ENCODE measurements at places on chromosomes 3 and 15.

DNA sequence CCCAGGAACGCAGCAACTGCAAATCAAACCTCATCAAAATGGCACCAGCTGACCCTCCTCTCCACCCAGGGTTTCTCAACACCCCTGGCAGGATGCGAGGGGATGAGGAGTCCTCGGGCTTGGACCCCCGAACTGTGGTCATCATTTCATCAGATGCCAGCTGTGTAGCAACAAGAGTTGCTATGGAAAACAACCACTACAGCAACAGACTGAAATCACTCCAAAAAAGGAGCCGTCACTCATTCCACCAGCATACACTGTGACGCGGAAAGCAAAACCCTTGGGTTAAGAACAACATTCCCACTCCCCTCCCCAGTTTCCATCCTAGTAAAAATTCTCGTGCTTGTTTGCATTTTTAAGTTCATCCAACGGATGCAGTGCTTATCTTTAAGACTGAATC lies 40.1 kb downstream of the VGLL4 start:
- no peak for DNase-seq

DNA sequence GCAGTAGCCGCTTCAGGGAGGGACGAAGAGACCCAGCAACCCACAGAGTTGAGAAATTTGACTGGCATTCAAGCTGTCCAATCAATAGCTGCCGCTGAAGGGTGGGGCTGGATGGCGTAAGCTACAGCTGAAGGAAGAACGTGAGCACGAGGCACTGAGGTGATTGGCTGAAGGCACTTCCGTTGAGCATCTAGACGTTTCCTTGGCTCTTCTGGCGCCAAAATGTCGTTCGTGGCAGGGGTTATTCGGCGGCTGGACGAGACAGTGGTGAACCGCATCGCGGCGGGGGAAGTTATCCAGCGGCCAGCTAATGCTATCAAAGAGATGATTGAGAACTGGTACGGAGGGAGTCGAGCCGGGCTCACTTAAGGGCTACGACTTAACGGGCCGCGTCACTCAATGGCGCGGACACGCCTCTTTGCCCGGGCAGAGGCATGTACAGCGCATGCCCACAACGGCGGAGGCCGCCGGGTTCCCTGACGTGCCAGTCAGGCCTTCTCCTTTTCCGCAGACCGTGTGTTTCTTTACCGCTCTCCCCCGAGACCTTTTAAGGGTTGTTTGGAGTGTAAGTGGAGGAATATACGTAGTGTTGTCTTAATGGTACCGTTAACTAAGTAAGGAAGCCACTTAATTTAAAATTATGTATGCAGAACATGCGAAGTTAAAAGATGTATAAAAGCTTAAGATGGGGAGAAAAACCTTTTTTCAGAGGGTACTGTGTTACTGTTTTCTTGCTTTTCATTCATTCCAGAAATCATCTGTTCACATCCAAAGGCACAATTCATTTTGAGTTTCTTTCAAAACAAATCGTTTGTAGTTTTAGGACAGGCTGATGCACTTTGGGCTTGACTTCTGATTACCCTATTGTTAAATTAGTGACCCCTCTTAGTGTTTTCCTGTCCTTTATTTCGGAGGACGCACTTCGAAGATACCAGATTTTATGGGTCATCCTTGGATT lies at the start of gene MLH1:
Gene MLH1, plus strand, starts transcription at position 193 of the 958 bp plus-strand sequence. Its CDS starts 30 bp downstream, at position 223.
- DNase-seq, result no peak

DNA sequence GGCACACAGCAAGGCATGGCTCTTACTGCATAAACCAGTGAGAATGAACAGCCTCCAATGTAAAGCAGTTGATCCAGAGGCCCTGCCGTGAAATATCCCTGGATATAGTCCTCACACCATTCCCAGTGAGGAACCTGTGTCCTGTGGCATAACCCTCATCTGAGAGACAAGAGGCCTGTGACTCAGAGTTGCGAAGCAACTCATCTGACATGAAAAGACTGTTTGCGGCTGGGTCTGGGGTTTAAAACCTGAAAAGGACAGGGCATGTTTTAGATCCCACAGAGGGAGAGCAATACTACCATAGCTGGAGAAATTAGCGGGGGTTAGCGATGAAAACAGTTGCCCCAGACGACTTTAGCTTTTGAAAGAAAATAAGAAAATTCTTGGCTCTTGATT lies 165.3 kb upstream of the BHLHE40 start:
- DNase-seq, result no peak

DNA sequence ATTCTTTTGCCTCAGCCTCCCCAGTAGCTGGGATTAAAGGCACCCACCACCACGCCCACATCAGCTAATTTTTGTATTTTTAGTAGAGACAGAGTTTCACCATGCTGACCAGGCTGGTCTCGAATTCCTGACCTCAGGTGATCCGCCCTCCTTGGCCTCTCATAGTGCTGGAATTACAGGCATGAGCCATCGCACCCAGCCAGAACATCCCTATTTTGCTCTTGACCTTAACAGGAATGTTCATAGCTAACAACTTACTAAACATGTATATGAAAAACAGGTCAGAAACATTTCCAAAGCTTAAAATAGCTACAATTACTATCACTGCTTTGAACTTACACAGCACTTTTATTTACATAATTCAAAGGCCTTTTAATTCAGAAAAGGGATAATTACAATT lies 33.7 kb downstream of the UQCC5 start:
- DNase-seq, result no peak

DNA sequence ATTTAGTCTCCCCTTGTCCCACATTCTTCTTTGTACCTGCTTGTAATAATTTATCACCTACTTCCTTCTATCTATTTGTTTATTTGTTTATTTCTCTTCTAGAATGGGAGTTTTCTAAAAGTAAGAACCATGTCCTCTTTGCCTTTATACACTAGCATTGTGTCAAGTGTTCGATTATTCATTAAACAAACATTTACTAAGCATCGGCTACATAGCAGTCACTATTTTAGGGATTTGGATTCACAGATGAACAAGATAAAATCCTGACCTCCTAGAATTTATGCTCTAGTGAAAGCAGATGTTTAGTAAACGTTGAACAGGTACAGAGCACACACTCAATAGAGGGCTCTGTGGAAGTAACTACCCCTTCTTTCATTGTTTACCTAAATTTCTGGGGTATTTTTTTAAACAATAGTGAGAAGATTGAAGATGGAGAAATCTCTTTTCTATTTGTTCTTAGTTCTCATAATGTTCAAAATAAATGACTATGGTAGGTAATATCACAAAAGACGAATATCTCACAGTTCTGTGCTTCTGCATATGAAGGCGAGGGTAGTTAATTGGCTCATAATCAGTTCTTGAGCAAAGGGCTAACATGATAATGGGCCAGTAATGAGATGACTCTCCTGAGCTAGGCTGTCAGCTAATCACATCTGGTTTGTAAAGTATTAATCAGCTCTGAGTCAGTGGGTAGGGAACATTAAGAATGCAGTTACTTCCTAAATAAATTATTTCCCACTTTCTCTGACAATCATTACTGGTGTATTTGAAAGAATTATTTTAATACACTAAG lies 111.9 kb downstream of the SLC9A9 start:
- DNase-seq, result no peak

GRCh38 chr3:175484666-175485065 lies 625.5 kb downstream of the NAALADL2 start:
- no peak for DNase-seq

DNA sequence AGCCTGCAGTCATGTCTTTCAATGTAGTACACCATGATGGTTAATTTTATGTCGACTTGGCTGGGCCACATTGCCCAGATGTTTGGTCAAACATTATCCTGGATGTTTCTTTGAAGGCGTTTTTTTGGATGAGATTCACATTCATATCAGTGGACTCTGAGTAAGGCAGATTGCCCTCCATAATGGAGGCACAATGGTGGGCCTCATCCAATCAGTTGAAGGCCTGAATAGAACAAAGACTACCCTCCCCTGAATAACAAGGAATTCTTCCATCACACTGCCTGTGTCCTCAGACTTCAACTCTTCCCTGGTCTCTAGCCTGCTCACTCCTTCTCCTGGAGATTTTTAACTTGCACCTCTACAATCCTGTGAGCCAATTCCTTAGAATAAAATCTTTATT lies 83.8 kb upstream of the CHL1 start:
- DNase-seq, result no peak

GRCh38 chr3:150227839-150228238 lies 180.3 kb upstream of the TSC22D2 start:
- DNase-seq, result no peak

- DNase-seq, result no peak
These were observed 136.9 kb upstream of the TOPAZ1 start for GRCh38 chr3:44104668-44105321.

GRCh38 chr3:95356764-95357501 lies 1294.1 kb downstream of the NSUN3 start:
- no peak for DNase-seq

DNA sequence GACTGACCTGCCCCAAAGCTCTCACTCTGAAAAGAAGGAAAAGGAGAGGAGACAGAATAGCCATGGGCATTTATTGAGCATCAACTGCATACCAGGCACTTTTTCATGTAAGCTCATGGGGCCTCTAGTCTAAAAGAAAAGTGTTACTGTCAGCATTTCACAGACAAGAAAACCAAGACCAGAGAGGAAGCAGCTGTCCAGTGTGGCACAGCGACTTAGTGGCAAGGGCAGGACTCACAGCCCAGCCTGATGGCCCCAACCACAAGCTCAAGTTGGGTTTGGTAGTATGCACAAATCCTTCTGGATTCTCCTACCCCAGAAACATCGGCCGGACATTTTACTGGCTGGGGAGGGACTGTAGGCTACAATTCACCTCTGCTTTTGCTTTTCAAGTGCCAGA lies 5.8 kb downstream of the EFCC1 start:
- DNase-seq, result no peak

DNA sequence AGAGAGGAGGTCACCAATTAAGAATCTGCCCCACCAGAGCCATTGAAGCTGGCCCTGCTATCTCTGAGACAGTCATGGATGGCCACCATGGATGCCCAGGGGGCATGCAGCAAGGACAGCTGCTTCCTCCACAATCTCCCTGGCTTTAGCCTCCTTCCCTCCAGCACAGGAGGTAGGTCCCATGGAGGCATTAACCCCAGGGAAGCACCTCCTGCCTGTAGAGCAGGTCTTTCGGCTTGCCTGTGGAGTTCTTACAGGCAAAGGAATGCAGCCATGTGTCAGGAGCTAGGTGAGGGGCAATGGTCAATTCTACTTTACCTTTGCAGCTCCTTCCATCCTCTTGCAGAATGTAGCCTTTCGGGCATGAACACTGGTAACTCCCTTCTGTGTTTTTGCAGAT lies 93.8 kb downstream of the DUT start:
- DNase-seq, result no peak

GRCh38 chr15:81356252-81356651 lies 17.8 kb downstream of the TMC3 start:
- DNase-seq, result no peak

DNA sequence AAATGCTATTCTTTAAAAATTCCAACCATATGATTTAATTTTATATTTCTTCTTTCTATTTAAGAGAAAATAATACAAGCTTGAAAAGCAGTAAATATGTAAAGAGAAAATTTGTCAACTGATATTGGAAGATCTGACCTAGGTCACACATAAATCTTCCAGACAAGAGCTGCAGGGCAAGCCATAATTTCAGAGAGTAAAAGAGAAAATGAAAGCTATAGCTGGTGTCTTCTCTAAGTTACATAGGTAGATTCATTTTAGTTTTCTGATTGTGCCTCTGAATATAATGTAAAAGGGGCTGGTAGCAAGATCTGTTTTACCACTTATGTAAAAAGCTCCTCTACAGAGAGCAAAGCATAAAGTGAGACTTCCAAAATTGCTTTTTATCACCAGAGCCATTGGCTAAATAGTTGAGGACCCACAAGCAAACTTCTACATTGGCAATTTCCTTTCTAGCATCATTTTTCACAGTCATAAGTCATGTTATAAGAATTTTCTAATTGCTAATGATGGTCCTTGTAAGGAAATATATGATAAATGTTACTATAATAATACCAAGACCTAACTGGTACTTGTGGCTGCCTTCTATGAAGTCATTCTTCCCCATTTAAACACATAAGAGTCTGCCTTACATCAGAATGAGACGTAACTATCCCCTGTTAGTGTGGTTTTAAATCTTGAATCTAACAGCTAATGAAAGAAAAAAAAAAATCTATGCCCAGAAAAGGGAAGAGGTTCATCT lies 80.8 kb upstream of the SKOR1 start:
- DNase-seq, result no peak

GRCh38 chr15:50315814-50316630 lies 39.0 kb downstream of the GABPB1 start:
- no peak for DNase-seq

GRCh38 chr15:79078003-79078402 lies 12.6 kb downstream of the RASGRF1 start:
- no peak for DNase-seq

GRCh38 chr3:188433521-188434150 lies 279.7 kb downstream of the LPP start:
- DNase-seq, result no peak

- no peak for DNase-seq
These were observed 49.0 kb upstream of the FGD5 start for GRCh38 chr3:14769544-14770325.

DNA sequence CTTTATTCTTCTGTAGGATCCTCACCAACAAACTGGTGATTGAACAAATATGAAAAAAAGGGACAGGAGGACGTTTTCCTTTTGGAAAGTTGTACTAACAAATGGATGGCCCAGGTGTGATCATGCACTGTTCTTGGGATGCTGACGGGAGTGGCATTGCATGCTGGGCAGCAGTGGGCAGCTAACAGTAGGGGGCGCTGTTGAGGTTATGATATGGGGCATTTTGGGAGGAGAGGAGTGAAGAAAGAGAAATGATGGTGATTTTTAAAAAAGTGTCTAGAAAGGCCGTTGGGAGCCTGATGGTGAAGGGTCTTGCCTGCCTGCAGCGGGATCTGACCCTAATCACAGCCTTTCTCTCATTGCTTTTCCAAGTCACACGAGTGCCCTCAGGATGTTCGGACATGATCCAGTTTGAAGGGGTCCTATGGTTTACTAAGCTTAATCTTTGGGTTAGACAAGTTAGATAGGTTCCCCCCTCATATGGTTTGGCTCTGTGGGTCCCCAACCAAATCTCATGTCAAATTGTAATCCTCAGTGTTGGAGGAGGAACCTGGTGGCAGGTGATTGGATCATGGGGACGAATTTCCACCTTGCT lies 46.2 kb upstream of the PRTG start:
- no peak for DNase-seq

DNA sequence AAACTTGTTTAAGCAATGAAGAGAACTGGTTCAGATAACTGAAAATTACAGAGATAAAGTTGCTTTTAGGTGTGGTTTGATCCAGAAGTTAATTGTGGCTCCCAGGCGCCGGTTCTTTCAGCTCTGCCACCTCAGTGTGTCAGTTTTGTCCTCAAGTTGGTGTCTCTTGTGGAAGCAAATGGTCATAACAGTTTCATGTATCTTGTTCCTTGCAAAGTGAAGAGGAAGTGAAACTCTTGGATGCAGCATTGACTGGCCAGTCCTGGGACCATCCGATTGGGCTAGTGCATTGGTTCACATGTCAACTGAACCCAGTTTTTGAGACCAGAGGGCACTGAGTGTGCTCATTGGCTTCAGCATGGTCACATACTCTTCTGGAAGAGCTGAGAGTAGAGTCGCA lies 181.4 kb upstream of the GRM7 start:
- DNase-seq, result no peak

GRCh38 chr3:122000936-122001605 lies 21.0 kb downstream of the ILDR1 start:
- no peak for DNase-seq

GRCh38 chr3:141460097-141460704 lies 26.6 kb upstream of the RASA2 start:
- peak; percentile 63 for DNase-seq
